ENCODE measurements at places on chromosomes 7 and 10. TPM values are rescaled to one million over a fixed set of nuclear protein-coding genes. Genes with fewer than 3 reads are reported as not detected.

The UNCX gene
- polyA plus RNA-seq = not detected

GRCh38 chr10:80598084-80598798 lies 60.5 kb downstream of the SH2D4B start:
- no peak for DNase-seq
- H3K36me3 ChIP-seq = no peaks in the 10 kb centered on the region
- no peak overlapping the region for H3K27ac ChIP-seq
- no peaks in the 10 kb centered on the region for H3K27me3 ChIP-seq
- H3K4me1 ChIP-seq = no peaks in the 10 kb centered on the region
- no peak overlapping the region for H3K4me3 ChIP-seq

- no peaks in the 10 kb centered on the region for H3K27me3 ChIP-seq
- no peak for DNase-seq
- peaks cover 1% of the 10 kb centered on the region for H3K4me1 ChIP-seq
- no peaks in the 10 kb centered on the region for H3K36me3 ChIP-seq
- H3K27ac ChIP-seq = no peak overlapping the region
These were observed 78.0 kb downstream of the PTPRE start for GRCh38 chr10:127984945-127985344.

- H3K36me3 ChIP-seq = no peaks in the 10 kb centered on the region
- no peak overlapping the region for H3K27ac ChIP-seq
- H3K4me1 ChIP-seq = no peaks in the 10 kb centered on the region
- H3K4me3 ChIP-seq = no peak overlapping the region
These were observed 469.4 kb downstream of the KCNMA1 start for GRCh38 chr10:77168161-77168560.

- H3K4me3 ChIP-seq = no peak overlapping the region
- H3K36me3 ChIP-seq = no peaks in the 10 kb centered on the region
- no peak overlapping the region for H3K27ac ChIP-seq
- H3K4me1 ChIP-seq = peaks cover 18% of the 10 kb centered on the region
- no peaks in the 10 kb centered on the region for H3K27me3 ChIP-seq
These were observed 12.8 kb downstream of the CREB3L2 start for GRCh38 chr7:137989094-137989493.

GRCh38 chr7:137934176-137934826 lies 67.6 kb downstream of the CREB3L2 start:
- no peak for DNase-seq
- H3K4me1 ChIP-seq = peaks cover 35% of the 10 kb centered on the region
- no peaks in the 10 kb centered on the region for H3K36me3 ChIP-seq
- H3K4me3 ChIP-seq = peak overlapping the region; percentile 43
